ENCODE measurements at places on chromosomes 2 and 18.
A peak's percentile ranks its signal among the peaks of the same experiment; 100 is the strongest.

GRCh38 chr18:77329651-77330050 is 80.0 kb downstream of the GALR1 start:
- no peaks in the 10 kb centered on the region for H3K27me3 ChIP-seq
- no peak overlapping the region for H3K4me3 ChIP-seq
- no peak overlapping the region for H3K27ac ChIP-seq
- H3K4me1 ChIP-seq = no peaks in the 10 kb centered on the region
- DNase-seq = no peak
- H3K36me3 ChIP-seq = no peaks in the 10 kb centered on the region

- no peaks in the 10 kb centered on the region for H3K27me3 ChIP-seq
- H3K36me3 ChIP-seq = no peaks in the 10 kb centered on the region
- no peak overlapping the region for H3K4me3 ChIP-seq
These were observed 90.8 kb upstream of the PIK3C3 start for GRCh38 chr18:41864216-41864615.

- H3K27me3 ChIP-seq = no peaks in the 10 kb centered on the region
- H3K27ac ChIP-seq = peak overlapping the region; percentile 83
- H3K4me3 ChIP-seq = peak overlapping the region; percentile 31
- H3K4me1 ChIP-seq = peaks cover 39% of the 10 kb centered on the region
These were observed 63.9 kb downstream of the LRRFIP1 start for GRCh38 chr2:237691029-237691907.

DNA sequence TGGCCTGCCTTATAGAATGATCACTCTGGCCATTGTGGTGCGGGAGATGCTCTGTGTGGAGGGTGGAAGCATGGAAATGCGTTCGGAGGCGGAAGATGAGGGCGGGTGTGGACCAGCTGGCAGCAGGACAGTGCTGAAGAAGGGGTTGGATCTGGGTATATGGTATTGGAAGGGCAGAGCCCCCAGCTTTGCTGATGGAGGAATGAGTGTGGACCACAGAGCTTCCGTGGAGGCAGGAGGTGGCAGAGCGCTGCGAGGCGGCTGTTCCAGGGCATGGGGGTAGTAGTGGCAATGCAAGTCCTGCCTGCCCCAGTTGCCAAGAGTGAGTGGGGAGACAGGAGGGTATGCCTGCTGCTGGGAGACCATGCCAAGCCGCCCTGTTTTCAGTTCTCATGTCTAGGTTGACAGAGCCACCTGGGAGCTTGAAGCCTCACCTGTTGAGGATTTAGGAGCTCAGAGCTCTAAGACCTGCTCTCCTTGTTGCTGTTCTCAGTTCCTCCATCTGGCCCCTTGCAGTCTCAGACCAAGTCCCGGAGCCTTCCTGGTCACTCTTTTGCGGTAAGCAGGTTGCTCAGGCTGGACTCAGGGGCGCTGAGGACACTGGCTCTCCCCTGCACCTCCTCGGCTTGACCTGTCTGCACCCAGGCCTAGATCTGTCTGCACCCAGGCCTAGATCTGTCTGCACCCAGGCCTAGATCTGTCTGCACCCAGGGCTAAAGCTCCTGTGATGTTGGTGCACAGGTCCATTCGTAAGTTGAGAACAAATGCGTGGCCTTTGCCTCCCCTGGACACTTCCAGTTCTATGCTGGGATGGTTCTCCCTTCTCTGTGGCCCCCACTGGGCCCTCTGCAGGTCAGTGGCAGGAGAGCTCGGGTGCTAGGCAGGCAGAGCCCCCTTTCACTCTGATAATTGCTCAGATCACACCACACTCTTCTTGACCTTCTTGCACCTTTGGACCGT is 290.5 kb upstream of the HS6ST1 start:
- H3K27ac ChIP-seq = no peak overlapping the region
- no peaks in the 10 kb centered on the region for H3K36me3 ChIP-seq
- H3K4me3 ChIP-seq = no peak overlapping the region
- H3K27me3 ChIP-seq = no peaks in the 10 kb centered on the region
- H3K4me1 ChIP-seq = no peaks in the 10 kb centered on the region
- no peak for DNase-seq

GRCh38 chr18:2104620-2105462 is 466.5 kb downstream of the METTL4 start:
- H3K27ac ChIP-seq = no peak overlapping the region
- no peaks in the 10 kb centered on the region for H3K27me3 ChIP-seq
- H3K4me1 ChIP-seq = no peaks in the 10 kb centered on the region
- peak; percentile 61 for DNase-seq

DNA sequence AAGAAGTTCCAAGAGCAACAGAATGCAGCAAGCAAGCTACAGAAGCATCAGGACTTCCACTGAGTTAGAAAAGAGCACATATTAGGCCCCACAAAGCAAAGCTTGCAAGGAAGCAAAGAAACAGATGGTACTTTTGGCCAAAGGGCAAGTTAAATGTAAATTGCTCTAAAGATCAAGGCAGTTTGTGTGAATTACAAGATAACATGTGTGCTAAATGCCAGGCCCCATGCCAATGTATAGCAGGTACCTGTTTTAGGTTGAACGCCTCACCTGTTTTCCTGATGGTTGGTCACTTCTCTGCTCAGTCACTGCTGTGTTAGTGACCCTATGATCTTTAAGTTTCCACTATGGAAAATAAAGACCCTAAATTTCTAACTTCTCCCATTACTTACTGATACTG is 606.5 kb upstream of the GYPC start:
- no peaks in the 10 kb centered on the region for H3K27me3 ChIP-seq
- H3K4me1 ChIP-seq = no peaks in the 10 kb centered on the region
- H3K27ac ChIP-seq = no peak overlapping the region
- no peak for DNase-seq
- H3K36me3 ChIP-seq = no peaks in the 10 kb centered on the region
- H3K4me3 ChIP-seq = no peak overlapping the region

GRCh38 chr2:207150284-207150683 is 15.5 kb downstream of the KLF7 start:
- no peaks in the 10 kb centered on the region for H3K36me3 ChIP-seq
- no peak overlapping the region for H3K4me3 ChIP-seq
- no peak for DNase-seq
- H3K27me3 ChIP-seq = no peaks in the 10 kb centered on the region

GRCh38 chr18:77866351-77866750 is 616.7 kb downstream of the GALR1 start:
- H3K4me3 ChIP-seq = no peak overlapping the region
- H3K27me3 ChIP-seq = no peaks in the 10 kb centered on the region
- no peaks in the 10 kb centered on the region for H3K4me1 ChIP-seq
- DNase-seq = no peak
- H3K27ac ChIP-seq = no peak overlapping the region

DNA sequence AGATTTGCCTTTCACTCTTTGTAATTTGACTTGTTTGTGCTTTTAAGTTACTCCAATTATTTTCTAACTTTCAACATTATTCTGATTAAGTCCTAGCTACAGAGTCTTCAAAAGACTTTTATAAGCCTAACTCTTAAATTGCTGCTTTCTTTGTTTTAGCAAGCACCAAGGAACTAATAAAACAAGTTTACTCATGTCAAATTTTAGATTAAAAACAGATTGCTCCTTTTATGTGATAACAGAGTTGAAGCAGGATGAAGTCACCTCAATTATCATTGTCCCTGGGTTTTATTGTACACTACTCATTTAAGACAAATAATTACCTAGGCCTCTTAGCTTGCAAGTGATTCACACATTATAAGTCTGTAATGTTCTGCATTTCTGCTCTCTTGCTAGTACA is 678.4 kb downstream of the ERBB4 start:
- H3K27me3 ChIP-seq = no peaks in the 10 kb centered on the region
- no peaks in the 10 kb centered on the region for H3K4me1 ChIP-seq
- H3K4me3 ChIP-seq = no peak overlapping the region
- no peaks in the 10 kb centered on the region for H3K36me3 ChIP-seq

GRCh38 chr2:235669983-235670962 is 176.4 kb downstream of the AGAP1 start:
- no peaks in the 10 kb centered on the region for H3K27me3 ChIP-seq
- peak; percentile 34 for DNase-seq
- no peaks in the 10 kb centered on the region for H3K36me3 ChIP-seq

- peaks cover 48% of the 10 kb centered on the region for H3K4me1 ChIP-seq
- peak overlapping the region; percentile 76 for H3K27ac ChIP-seq
- H3K36me3 ChIP-seq = no peaks in the 10 kb centered on the region
- no peak for DNase-seq
These were observed 30.7 kb downstream of the IGFBP5 start for GRCh38 chr2:216664593-216665034.

GRCh38 chr18:55152801-55153200 is 193.5 kb upstream of the CCDC68 start:
- no peaks in the 10 kb centered on the region for H3K36me3 ChIP-seq
- no peaks in the 10 kb centered on the region for H3K4me1 ChIP-seq
- no peak overlapping the region for H3K27ac ChIP-seq
- DNase-seq = no peak

Data from body of pancreas (tissue), 4 donors.